Hematopoietic multipotent progenitor cell treated with erythropoietin and hydrocortisone succinate and interleukin-3 and kit ligand, for 4 days (in vitro differentiated cells): ENCODE measurements at places on chromosomes 1 and 21.
A peak's percentile ranks its signal among the peaks of the same experiment; 100 is the strongest.

- DNase-seq: peak; percentile 83
Observed at GRCh38 chr1:156746728-156747631, 4.5 kb downstream of the HDGF start.

DNA sequence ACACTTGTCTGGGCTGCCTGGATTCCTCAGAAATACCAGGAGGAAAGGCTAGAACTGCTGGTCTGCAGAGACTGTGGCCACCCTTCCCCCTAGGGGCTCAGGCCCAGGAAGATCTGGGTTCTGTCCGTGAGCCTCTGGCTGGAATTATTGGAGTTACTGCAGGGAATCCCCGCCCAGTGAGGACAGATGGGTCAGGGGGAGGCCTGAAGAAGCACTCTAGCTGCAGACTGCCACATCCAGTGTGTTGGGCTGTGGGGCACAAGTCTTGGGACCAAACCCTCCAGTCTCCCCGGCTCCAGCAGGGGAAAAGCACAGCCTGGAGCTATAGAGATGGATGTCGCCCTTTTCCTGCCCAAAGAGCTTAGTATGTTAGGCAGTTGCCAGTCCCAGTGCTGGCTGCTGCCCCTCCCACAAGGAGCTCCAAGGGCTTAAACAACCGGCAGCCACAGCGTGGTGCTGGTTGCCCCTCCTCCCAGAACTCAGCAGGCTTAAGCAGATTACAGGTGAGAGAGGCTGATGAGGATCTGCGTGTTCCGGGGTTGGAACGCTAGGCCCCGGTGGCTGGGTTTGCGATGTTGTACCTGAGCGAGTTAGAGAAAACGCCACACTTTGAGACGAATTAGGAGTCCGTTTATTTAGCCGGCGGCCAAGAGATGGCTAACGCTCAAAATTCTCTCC is 255.5 kb upstream of the LRRC7 start:
- no peak for DNase-seq

GRCh38 chr1:74713849-74714248 is 19.0 kb downstream of the CRYZ start:
- DNase-seq: no peak

DNA sequence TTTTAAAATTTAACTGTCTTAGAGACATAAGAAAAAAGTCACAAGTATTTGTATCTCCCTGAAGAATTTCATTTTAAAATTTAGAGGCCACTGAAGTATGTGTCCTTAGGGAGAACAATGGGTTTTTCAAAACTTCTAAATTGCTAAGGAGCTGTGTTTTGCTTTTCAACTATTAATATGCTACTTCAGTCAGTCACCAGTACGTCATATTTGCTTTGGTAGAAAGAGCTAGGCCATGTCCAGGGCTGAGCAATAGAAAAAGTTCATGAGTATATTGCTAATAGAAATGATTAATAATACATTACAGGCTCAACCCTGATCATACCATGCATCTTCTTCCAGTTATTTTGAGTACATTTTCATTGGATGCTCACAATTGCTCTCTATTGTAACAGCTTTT is 1.7 kb upstream of the SGIP1 start:
- no peak for DNase-seq

GRCh38 chr1:42952303-42953001 is 6.2 kb downstream of the SLC2A1 start:
- DNase-seq: peak; percentile 77

GRCh38 chr1:29269382-29269781 is 33.1 kb downstream of the PTPRU start:
- DNase-seq: no peak

GRCh38 chr1:6300342-6301048 is 39.6 kb upstream of the GPR153 start:
- no peak for DNase-seq

- DNase-seq: no peak
Observed at GRCh38 chr1:41884256-41885230, 34.2 kb downstream of the HIVEP3 start.

GRCh38 chr1:235950318-235950717 is 83.6 kb upstream of the LYST start:
- DNase-seq: no peak

DNA sequence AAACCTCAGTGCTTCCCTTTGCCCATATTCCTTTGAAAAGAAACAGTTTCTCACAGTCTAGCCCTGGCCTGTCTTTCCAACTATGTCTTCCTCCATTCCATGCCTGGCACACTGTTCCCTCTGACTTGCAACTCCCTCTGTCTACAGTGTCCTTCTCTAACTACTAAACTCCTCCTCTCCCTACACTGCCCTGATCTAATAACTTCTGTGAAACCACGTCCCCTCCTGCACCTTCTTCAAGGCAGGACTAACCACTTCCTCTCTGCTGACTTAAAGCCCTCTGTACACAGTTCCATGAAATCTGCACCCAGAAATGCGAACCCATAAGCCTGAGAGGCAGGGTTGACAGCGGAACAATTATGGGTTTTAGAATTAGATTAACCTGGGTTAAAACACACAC is 62.2 kb upstream of the ATP1B1 start:
- DNase-seq: peak; percentile 86

- DNase-seq: no peak
Observed at GRCh38 chr1:2124446-2125198, 70.0 kb downstream of the FAAP20 start.

GRCh38 chr1:183023601-183024316 is 539 bp downstream of the LAMC1 start:
- peak; percentile 66 for DNase-seq

GRCh38 chr1:17213148-17213781 is 8.3 kb downstream of the PADI1 start:
- peak; percentile 78 for DNase-seq

DNA sequence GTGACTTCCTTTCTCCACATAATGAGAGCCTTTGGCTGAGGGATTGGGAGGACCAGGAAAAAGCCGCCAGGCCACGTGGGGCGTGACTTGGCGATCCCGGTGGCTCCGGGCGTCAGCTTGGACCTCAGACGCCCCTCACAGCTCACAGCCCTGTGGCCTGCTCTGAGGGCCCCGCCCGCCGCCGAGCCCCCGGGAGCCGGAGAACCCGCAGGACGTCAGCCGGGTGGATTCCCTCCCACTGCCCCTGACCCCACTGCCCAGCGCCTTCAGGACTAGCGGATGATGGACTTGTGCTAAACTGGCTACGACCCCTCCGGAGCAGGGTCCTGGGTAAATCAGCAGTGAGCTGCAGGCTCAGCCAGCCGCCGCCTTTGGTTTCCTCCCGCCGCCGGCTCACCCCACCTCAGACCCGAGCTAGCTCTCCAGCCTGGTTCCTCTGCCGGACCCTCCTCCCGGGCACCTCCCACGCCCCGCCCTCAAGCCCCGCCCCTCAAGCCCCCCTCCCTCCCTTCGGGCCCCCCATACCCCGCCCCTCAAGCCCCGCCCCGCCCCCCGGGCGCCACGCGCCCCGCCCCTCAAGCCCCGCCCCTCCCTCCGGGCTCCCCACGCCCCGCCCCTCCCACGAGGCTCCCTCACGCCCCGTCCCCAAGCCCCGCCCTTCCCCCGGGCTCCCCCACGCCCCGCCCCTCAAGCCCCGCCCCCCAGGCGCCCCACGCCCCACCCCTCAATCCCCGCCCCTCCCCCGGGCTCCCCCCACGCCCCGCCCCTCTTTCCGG is 10.0 kb upstream of the FAAP20 start:
- DNase-seq: peak; percentile 93

DNA sequence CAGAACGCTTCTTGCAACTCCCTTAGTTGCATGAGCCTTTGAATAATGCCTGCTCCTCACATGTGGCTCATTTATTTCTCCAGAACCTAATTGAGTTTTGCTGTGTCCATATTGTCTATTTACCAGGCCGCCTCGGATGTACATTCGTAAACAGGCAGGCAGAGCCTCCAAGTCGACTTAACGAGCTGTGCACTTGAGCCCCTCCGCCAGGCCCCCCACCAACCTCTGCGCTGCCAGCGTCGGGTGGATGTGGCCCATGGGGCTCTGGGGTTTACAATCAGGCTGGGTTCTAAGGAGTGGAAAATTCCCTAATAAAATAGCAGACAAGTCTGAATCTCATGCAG is 106.1 kb downstream of the NPHP4 start:
- no peak for DNase-seq

DNA sequence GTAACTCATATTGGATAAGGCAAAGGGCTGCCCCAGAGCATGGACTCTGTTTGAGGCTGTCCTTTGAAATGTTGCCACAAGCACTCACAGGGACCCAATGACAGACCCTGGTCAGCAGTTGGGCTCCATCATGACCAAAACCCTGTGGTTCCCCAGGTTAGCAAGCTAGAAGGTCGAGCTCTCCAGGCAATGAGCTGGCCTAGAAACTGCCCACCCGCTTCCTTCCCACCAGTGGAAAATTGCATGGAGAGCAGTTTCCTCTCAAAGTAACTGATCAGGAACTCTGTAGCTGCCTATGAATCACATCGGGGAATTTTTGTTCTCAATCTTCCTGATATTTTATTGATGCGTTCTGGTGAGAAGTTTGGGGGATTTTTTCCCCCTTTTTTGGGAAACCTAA is 52.8 kb downstream of the FHAD1 start:
- DNase-seq: no peak

DNA sequence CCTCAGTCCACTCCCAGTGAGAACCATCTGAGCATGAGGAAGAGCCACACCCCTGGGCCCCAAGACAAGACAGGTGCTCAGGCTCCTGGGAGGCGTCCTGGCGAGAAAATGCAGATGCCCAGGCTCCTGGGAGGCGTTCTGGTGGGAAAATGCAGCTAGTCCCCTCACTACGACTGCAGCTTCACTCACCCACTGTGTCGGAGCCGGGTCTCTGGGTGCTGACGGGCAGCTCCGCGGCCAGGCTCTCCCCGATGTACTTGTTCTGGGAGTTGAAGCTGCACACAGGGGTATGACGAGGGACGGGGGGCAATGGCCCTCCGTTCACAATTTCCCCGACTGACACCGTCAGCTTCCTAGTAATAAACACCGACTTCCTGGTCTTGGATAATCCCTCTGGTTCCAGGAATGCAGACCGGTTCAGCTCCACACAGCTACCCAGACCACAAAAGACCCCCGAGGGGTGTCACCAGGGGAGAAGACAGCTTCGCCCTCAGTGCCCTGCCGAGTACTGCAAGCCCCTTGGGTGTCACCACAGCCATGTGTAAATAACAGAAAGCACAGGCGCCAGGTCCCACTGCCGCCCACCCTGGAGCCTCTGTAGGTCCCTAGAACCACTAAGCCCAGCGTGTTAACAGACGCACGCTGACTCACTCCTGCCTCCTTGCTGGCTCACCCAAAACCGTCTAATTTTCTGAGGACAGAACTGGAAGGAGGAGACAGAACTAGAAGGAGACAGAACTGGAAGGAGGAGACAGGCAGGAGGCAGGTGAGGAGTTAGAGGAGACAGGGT is 19.5 kb downstream of the MCM3AP start:
- DNase-seq: no peak

DNA sequence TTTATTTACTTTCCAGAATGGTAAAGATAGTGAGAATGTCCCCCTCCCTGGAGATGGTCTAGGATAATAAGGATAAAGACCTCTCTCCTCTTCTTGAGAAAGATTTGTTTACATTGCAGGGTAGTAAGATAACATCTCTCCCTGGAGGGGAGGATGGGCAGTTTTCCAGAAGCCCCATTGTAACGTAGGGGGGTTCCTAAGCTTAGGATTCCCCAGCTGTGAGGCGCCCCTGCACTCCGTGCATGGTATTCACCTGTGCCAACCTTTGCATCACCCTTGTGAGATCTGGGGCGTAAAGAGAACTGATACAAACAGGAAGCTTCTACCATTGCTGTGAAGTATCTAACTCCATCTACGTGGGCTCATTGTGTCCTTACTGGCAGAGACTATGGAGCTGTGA is 148.7 kb upstream of the DNAH14 start:
- no peak for DNase-seq

GRCh38 chr1:7441143-7441841 is 329.8 kb upstream of the VAMP3 start:
- DNase-seq: no peak

DNA sequence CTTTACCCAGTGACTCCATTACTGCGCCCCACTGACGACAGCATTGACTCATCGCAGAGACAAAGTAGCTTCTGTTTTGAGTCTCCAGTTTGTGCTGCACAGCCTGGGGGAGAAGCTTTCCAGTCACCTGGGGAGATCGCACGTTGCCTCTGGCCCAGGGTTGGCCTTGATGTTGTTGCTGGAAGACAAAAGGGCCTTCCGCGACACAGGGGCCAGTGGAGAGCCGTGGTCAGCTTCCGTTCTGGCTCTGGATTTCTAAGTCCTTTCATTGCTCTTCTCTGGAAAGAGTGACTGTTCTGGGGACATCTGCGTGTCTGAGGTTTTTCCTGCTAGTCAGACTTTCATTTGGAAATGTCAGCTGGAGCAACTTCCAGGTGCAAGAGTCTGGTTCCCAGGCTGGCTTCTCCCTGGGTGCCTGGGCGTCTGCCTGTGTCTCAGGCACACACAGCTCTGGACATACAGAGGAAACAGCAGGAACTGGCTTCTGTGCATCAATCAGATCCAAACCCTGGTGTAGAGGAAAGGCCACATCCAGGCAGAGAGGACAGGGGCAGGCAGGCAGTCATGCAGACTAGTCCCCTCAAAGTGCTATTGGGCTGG is 257.0 kb downstream of the SIPA1L2 start:
- no peak for DNase-seq

- DNase-seq: no peak
Observed at GRCh38 chr1:6025269-6026094, 20.2 kb upstream of the KCNAB2 start.

DNA sequence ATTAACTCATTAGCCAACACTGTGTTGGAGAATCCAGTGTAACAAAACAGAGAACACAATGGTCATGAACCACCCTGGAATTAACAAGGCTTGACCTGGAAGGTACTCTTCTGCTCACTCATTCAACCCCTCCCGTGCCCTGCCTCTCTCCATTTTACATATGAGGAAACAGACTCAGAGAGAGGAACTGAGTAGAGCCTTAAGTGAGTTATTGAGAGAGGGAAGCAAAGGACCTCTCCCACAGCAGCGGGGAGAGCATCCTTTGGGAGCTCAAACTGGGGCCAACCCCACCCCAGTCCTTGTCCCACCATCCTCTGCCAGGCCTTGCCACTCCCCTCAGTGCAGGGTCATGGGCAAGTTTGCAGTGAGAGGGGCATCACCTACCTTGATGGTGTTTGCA is 1.4 kb downstream of the S100A12 start:
- DNase-seq: no peak

- no peak for DNase-seq
Observed at GRCh38 chr21:33211732-33212131, 18.0 kb upstream of the IFNAR2 start.

GRCh38 chr21:39313042-39313570 is 326 bp downstream of the BRWD1 start:
- no peak for DNase-seq

DNA sequence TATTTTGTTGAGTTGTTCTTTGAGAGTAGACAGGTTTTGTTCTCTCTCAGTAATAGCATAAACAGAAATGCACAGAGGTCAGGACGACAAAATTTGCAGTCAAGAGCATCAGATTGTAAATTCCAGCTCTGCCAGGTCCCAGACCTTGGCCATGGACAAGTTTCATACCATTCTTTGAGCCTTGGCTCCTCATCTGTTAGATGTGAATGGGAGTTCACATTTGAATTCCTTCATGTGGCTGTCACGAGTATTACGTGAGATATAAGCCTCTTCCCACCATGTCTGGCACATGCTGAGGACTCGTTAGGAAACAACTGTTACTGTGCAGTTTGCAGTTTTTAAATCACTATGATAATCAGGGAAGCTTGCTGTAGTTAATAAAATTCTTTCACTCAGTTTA is 93.2 kb upstream of the KCTD3 start:
- no peak for DNase-seq

GRCh38 chr21:29641635-29642550 is 297.9 kb downstream of the GRIK1 start:
- DNase-seq: peak; percentile 96

- DNase-seq: peak; percentile 21
Observed at GRCh38 chr21:42379426-42380215, 13.3 kb upstream of the TFF1 start.

GRCh38 chr1:161182214-161182613 is 4.9 kb upstream of the B4GALT3 start:
- DNase-seq: peak; percentile 52
